ENCODE measurements at places on chromosomes 6 and 20. TPM values are rescaled to one million over a fixed set of nuclear protein-coding genes. Genes with fewer than 3 reads are reported as not detected.

Gene C6orf15
- polyA plus RNA-seq = not detected

GRCh38 chr6:22980446-22980845 is 411.1 kb downstream of the HDGFL1 start:
- DNase-seq = no peak

DNA sequence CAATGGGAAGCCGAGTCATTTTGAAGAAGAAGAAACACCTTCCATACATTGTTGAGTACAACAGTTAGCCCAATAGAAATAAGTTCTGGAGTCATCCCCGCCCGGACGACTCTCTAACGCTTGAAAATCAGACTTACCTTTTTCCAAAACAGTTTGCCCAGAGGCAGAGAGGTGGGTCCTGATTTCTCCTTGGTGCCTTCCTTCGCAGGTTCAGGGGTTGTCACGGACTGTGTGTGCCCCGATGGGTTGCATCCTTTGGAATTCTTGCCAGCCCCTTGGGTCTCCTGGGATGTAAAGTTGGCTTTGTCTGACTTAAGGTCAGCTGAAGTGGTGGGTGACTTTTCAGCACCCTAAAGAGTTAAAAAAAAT is 85.3 kb downstream of the BCAS1 start:
- DNase-seq = no peak

- DNase-seq = no peak
Observed at GRCh38 chr20:38369389-38369788, 23.1 kb downstream of the LBP start.

- DNase-seq = no peak
Observed at GRCh38 chr6:45964300-45964699, 51.4 kb downstream of the CLIC5 start.

DNA sequence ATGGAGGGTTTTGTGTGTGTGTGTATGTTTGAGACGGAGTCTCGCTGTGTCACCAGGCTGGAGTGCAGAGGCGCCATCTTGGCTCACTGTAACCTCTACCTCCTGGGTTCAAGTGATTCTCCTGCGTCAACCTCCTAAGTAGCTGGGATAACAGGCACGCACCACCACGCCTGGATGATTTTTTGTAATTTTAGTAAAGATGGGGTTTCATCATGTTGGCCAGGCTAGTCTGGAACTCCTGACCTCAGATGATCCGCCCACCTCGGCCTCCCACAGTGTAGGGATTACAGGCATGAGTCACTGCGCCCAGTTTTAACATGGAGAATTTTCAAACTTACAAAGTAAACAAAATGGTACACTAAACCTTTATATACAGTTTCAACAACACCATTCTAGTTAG is 22.8 kb downstream of the AMD1 start:
- no peak for DNase-seq

All from right lung (tissue), 10 donors.